ENCODE measurements at places on chromosomes 7 and 10.

DNA sequence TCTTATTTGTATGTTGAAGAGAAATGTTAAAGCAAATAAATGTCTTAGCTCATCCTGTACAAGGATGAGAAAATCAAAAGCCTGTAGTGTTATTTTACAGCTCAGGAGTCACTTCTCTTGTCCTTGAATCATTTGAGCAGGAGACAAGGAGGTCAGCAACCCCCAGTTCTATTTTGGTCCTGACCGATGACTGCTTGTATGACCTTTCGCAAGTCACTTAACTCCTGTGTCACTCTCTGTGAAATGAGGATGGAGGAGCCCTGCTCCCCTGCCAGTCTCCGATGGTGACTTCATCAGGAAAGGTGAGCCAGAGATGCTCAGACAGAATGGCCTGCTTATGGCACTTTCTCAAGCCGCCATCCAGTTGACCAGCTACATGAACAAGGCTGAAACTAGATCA lies 101.0 kb downstream of the CELF2 start:
- no peak for DNase-seq

DNA sequence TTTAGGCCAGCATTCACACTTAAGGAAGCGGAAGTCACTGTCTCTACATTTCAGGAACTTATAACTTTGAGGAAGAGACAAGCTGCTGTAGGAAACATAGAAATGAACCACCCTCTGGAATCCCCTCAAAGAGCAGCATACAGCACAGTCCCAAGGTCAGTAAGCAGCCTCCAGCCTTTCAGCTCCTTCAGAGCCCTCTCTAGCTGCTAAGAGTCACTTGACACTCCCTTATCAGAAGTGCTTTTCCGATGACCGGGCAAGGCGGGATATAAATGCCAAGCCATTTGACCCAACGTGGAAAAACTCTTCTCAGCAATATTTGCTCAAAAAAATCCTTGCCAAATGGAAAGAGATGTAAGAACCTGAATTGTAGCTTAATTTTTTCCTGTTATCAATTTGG lies 1284.3 kb downstream of the XPNPEP1 start:
- DNase-seq: no peak

GRCh38 chr10:80472234-80473095 lies 18.4 kb downstream of the TSPAN14 start:
- peak; percentile 75 for DNase-seq

- no peak for DNase-seq
These were observed 99.2 kb downstream of the DLG5 start for GRCh38 chr10:77827366-77827765.

GRCh38 chr10:69936091-69936490 lies 116.6 kb upstream of the MACROH2A2 start:
- DNase-seq: peak; percentile 32

DNA sequence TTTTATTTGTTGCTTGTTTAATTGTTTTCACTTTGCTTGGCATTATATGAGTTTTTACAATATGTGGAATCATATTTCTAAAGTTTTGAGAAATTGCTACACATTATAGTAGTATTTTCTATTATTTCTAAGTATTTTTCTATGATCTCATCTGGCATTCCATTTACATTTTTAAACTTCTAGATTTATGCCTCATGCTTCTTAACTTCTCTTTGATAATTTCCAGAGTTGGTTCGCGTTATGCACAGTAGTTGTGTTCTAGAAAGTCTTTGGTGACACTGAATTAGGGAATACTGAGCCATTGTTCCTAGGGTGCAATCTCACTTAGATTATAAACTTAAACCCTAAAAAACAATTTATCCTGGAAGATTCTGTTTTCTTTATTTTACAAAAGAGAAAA lies 129.2 kb downstream of the GNAI1 start:
- DNase-seq: no peak

DNA sequence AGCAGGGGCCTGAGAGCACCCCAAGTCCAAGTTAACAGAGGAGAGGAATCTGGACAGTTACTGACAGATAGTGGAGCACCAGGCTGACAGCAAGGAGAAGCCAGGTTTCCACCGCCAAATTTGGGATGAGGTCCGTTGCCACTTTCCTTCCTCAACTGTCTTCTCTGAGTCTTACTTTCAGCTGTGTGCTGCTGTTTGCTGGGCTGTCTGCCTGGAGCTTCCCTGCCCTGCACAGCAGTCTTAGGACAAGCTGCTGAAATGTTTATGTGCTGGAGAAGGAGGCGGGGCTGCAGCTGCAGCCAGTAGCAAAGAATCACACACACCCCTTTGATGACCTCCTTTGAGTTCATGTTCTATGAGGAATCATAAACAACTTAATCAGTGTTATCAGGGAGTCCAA lies 17.4 kb upstream of the CYP3A7 start:
- no peak for DNase-seq

GRCh38 chr7:103988468-103989199 lies 824 bp downstream of the RELN start:
- no peak for DNase-seq

- DNase-seq: peak; percentile 18
These were observed 23.9 kb downstream of the CUL1 start for GRCh38 chr7:148722340-148723165.

- DNase-seq: no peak
These were observed 35.8 kb upstream of the ELN start for GRCh38 chr7:73992101-73992562.
